ENCODE measurements at places on chromosomes 7 and 10. TPM values are rescaled to one million over a fixed set of nuclear protein-coding genes. Genes with fewer than 3 reads are reported as not detected.

DNA sequence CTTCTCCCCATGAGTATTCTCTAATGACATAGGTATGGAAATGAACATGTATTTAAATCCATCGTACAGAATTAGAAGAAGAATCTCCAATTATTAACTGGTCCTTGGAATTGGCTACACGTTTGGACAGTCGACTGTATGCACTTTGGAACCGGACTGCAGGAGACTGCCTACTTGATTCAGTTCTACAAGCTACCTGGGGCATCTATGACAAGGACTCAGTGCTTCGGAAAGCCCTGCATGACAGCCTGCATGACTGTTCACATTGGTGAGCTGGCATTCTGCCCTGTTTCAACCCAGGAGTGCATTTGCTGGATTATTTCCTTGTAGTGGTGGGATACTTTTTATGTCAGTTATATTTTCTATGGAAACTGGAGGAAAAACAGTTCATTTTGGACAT is 32.2 kb downstream of the ZRANB1 start:
- no peak for DNase-seq

DNA sequence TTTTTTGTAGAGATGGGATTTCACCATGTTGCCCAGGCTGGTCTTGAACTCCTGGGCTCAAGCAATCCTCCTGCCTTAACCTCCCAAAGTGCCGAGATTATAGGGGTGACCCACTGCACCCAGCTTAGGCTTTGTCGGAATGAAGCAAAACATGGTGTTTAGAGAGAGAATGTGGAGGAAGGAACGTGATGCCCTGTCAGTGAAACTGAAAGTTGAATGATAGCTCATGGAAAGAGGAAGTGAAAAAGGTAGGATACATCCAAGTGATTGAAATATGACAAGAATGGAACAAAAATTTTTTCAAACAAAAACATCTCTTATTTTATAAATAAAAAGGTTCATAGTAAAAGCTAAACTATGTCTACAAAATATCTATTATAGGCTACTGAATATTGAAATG is 5.9 kb downstream of the AKAP9 start:
- no peak for DNase-seq

GRCh38 chr10:103678178-103678526 is 177.2 kb downstream of the SH3PXD2A start:
- DNase-seq = peak; percentile 41

- DNase-seq = no peak
Measured at GRCh38 chr7:92135052-92135889, 994 bp upstream of the CYP51A1 start.

Gene KCNMA1
- 11.4 TPM for total RNA-seq

DNA sequence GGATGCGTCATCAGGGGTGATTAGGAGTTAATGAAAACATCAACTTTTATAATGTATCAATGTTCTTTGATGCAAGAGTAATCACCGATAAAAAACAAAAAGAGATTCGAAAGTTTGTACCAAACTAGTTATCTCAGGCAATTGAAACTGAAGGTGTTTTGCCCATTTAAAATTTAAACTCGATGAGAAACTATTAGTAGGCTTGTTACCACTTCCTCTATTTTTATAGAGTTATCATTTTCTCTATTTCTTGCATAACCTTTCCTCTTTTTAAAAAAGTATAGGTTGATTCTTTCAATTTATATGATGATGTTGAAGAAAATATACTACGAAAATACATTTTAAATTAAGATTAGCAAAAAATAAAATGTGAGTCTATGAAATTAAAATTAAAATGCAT is 597.3 kb upstream of the POT1 start:
- no peak for DNase-seq

Gene CHN2
- 7.0 TPM for total RNA-seq

DNA sequence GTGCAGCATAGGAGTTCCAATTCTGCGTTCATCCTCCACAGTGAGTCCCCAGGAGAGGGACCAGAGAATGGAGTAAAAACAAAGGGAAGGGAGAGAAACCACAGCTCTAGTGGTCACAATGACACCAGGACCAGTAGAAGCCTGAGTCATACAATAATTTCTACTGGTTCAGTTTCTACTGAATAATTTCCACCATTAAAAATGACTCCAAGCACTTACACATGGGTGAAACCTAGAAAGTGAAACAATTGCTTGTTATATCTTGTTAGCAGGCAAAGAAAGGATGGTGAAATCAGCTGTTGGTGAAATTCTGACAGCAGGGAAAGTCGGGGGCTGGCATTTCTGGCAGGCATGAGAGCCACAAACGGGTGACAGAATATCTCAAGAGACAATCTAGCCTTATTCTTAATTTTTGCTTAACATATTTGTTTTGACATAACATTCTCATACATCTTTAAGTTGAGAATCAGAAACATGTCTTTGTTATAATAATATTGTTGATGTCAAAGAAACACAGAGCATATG is 1065.8 kb upstream of the C7orf33 start:
- DNase-seq = no peak

Data from glomerular endothelial cell (primary cell).